Effector memory CD8-positive, alpha-beta T cell (primary cell): ENCODE measurements at places on chromosomes 6 and 20.

DNA sequence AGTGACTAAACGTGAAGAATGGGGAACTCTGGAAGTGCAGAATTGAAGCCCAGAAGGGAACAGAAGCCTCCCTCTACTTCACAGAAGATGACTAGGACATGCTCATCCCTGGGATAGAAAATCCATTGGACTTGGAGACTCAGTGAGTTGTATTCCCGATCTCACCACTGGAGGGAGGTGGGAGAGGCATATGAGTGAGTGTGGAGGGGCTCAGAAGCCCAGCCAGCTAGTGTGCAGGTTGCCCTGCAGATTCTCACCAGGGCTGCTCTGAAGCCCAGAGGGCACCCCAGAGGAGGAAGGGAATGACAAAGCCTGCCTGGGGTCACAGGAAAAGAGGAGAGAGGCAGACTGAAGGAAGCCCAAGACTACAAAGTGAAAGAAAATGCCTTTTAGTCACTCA is 42.1 kb upstream of the HLA-E start:
- peaks cover 92% of the 10 kb centered on the region for H3K27me3 ChIP-seq
- H3K4me3 ChIP-seq = no peak overlapping the region
- H3K4me1 ChIP-seq = peaks cover 29% of the 10 kb centered on the region
- DNase-seq = no peak
- no peak overlapping the region for H3K27ac ChIP-seq
- peaks cover 5% of the 10 kb centered on the region for H3K36me3 ChIP-seq

DNA sequence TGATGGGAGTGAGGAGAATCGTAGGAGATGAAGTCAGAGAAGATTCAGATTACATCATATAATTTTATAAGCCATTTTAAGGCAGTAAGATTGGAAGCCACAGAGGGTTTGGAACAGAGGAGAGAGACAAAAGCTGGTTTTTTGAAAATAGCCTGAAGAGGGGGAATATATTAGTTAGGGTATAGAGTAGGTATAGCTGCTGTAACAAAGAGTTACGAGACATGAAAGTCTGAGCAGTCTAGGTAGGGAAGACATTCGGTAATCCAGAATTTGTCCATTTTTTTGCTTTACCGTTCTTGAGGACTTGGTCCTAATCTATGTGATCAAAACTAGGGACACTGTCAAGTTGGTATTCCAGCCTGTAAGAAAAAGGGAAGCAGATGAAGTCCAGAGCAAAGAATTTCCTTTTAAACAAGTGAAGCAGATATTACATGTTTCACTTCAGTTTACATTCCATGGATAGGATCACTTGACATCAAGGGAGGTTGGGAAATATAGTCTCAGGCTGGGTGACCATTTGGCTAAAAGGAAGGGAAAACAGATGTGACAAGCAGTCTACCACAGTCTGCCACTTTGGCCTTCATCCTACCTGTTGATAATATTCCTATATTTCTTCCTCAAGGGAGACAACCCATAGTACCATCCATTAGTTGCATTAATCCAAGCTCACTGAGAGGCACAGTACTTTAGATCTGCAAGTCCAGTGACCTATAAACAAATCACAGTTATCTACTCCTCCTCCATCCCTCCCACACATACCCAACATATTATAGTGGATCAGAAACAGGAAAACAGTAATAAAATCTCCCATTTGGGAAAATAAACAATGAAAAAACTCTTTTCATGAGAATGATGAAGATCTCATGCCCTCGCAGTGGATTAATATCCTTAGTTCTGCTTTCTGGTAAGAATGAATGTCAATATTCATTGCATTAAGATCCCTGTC is 10.2 kb downstream of the FAM135A start:
- no peaks in the 10 kb centered on the region for H3K36me3 ChIP-seq
- H3K27ac ChIP-seq = no peak overlapping the region
- H3K4me3 ChIP-seq = no peak overlapping the region
- no peak for DNase-seq
- H3K27me3 ChIP-seq = no peaks in the 10 kb centered on the region

- peak overlapping the region; percentile 13 for H3K27ac ChIP-seq
- H3K4me1 ChIP-seq = no peaks in the 10 kb centered on the region
- H3K4me3 ChIP-seq = no peak overlapping the region
- no peaks in the 10 kb centered on the region for H3K27me3 ChIP-seq
These were observed 41.7 kb downstream of the AKIRIN2 start for GRCh38 chr6:87660226-87660911.

- H3K27ac ChIP-seq = peak overlapping the region; percentile 20
- peaks cover 39% of the 10 kb centered on the region for H3K4me1 ChIP-seq
- H3K4me3 ChIP-seq = peak overlapping the region; percentile 37
- no peak for DNase-seq
- H3K27me3 ChIP-seq = no peaks in the 10 kb centered on the region
- peaks cover 47% of the 10 kb centered on the region for H3K36me3 ChIP-seq
These were observed 4.4 kb downstream of the CD83 start for GRCh38 chr6:14121936-14122344.

- no peak overlapping the region for H3K4me3 ChIP-seq
- no peaks in the 10 kb centered on the region for H3K4me1 ChIP-seq
- H3K27ac ChIP-seq = no peak overlapping the region
- peaks cover 4% of the 10 kb centered on the region for H3K36me3 ChIP-seq
These were observed 20.3 kb downstream of the ZSCAN31 start for GRCh38 chr6:28315628-28316027.

GRCh38 chr6:113774127-113774825 is 82.9 kb upstream of the MARCKS start:
- H3K36me3 ChIP-seq = no peaks in the 10 kb centered on the region
- no peak overlapping the region for H3K27ac ChIP-seq
- no peak for DNase-seq
- no peak overlapping the region for H3K4me3 ChIP-seq
- H3K27me3 ChIP-seq = no peaks in the 10 kb centered on the region

DNA sequence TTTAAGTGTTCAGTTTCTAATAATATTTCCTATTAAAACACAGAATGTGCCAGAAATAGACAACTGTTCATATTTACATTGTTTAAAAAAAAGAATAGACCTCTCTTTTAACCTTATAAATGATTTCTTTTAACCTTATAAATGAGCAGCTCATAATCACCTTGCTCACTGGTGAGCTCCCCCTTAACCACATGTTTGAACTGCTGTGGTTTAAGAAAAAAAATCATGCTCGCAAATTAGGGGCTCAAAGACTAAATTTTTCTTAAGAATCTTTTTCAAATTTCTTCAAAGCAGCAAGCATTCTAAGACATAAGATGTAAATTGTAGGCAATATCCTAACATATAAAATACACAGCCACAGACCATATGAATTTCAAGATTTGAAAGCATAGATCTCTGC is 32.8 kb downstream of the FAM8A1 start:
- H3K36me3 ChIP-seq = peaks cover 64% of the 10 kb centered on the region

- no peak overlapping the region for H3K27ac ChIP-seq
- no peaks in the 10 kb centered on the region for H3K27me3 ChIP-seq
- no peak for DNase-seq
These were observed 293.5 kb downstream of the CDKAL1 start for GRCh38 chr6:20827798-20828197.

GRCh38 chr6:98463038-98464000 is 371.1 kb upstream of the POU3F2 start:
- no peaks in the 10 kb centered on the region for H3K27me3 ChIP-seq
- DNase-seq = no peak
- H3K36me3 ChIP-seq = no peaks in the 10 kb centered on the region

DNA sequence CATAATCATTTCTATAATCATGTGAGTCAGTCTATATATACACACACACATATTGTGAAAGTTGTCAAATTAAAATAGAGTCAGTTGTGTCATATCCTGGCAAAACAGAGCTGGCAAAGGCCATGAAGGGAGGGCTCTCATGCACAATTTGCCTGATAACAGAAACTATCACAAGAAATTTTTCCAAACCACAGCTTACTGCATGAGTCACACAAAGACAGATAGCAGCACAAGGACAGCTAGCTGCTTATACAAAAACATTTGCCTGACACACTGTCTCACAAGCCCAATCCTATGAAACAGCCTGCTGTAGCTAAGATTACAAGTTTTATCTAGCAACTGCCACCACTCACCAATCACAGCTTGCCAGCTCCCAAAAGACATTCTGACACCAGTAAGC is 848.5 kb upstream of the MAN1A1 start:
- H3K4me1 ChIP-seq = no peaks in the 10 kb centered on the region
- no peak overlapping the region for H3K4me3 ChIP-seq
- H3K27me3 ChIP-seq = no peaks in the 10 kb centered on the region
- DNase-seq = no peak

- no peak overlapping the region for H3K4me3 ChIP-seq
- no peaks in the 10 kb centered on the region for H3K27me3 ChIP-seq
- no peak for DNase-seq
- H3K27ac ChIP-seq = no peak overlapping the region
These were observed 261.5 kb downstream of the EYA4 start for GRCh38 chr6:133502441-133503335.

GRCh38 chr6:6683969-6684833 is 95.7 kb downstream of the LY86 start:
- no peaks in the 10 kb centered on the region for H3K36me3 ChIP-seq
- peaks cover 2% of the 10 kb centered on the region for H3K27me3 ChIP-seq
- H3K4me1 ChIP-seq = peaks cover 4% of the 10 kb centered on the region
- DNase-seq = no peak
- H3K27ac ChIP-seq = no peak overlapping the region
- peak overlapping the region; percentile 14 for H3K4me3 ChIP-seq

DNA sequence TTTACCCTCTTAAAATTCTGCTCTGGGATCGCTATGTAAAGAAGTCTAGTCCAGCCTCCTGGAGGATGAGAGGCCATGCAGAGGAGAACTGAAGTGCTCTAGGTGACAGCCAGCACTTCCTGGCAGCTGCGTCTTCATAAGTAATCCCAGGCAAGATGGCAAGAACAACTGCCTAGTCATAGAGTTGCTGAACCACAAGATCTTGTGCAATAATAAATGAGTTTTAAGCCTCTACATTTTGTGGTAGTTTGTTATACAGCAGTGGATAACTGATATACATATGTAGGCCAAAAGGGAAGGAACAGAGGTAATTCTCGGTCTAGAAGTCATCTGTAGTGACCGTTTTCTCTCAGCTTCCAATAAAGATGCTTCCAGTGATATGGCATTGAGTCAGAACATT is 103.8 kb upstream of the FLRT3 start:
- no peaks in the 10 kb centered on the region for H3K4me1 ChIP-seq
- H3K4me3 ChIP-seq = no peak overlapping the region
- H3K36me3 ChIP-seq = no peaks in the 10 kb centered on the region
- DNase-seq = no peak

- no peak overlapping the region for H3K4me3 ChIP-seq
- no peaks in the 10 kb centered on the region for H3K27me3 ChIP-seq
These were observed 46.4 kb downstream of the ATG5 start for GRCh38 chr6:106279179-106279578.

DNA sequence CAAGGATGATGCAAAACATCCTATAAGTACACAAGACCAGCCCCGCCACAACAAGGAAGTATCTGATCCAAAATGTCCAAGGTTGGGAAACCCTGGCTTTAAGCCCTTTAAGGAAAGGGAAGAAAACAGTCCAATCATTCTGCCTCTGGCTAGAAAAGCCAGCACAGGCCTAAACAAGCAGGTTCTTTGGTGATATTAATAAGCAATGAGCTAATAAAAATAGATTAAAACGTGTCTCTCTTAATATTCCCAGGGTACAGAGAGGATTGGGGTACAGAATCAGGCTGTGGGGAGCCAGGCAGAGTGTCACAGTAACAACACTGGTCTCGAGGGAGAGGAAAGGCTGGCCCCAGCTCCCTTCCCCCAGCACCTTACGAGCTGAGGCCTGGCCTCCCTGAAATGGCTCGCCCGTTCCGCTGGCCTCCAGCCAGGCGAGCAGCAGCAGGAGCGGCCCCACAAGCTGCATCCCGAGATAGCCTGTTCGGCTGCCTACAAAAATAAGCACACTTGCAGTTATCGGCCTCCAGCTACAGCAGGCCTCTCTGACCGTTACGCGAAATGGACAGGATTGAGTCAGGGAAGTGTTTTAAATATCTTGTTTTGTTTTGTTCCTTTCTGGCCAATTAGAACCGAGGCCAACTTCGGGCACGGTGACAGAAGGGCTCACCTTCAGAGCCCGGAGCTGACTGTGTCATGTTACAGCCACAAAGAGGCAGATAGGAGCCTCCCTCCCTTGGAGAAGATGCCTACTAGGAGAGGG is 4.0 kb upstream of the ZMYND8 start:
- H3K4me3 ChIP-seq = no peak overlapping the region
- H3K4me1 ChIP-seq = peaks cover 21% of the 10 kb centered on the region
- H3K27ac ChIP-seq = peak overlapping the region; percentile 38
- H3K36me3 ChIP-seq = peaks cover 13% of the 10 kb centered on the region
- no peaks in the 10 kb centered on the region for H3K27me3 ChIP-seq

DNA sequence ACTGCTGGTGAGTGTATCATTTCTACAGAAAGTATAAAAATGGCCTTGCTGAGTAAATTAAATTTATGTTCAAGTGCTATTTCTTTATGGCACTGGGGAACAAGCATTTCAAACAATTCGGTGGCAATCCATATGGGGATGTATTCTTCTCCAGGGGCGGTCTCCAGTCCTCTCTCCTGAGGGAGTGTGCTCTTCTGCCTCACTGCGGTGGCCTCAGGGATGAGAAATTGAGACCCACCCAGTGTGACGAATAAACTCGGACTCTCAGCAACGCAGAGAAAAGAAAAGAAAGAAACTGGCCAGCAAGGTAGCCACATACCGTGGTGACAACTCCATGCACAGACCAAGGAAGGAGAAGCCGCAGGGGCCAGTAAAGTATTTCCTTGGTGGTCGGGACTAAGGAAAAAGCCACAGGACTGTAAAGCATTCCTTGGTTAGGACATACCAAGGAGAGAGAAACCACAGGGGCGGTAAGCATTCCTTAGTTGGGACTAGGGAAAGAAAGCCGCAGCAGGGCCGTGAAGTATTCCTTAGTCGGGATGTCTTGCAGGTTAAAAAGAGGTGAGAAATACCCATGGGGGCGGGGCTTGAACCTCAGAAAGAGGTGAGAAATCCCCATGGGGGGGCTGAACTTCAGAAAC is 13.6 kb upstream of the GOPC start:
- H3K4me3 ChIP-seq = peak overlapping the region; percentile 55
- DNase-seq = no peak
- H3K4me1 ChIP-seq = peaks cover 31% of the 10 kb centered on the region
- H3K27me3 ChIP-seq = no peaks in the 10 kb centered on the region
- H3K36me3 ChIP-seq = peaks cover 20% of the 10 kb centered on the region
- peak overlapping the region; percentile 76 for H3K27ac ChIP-seq

DNA sequence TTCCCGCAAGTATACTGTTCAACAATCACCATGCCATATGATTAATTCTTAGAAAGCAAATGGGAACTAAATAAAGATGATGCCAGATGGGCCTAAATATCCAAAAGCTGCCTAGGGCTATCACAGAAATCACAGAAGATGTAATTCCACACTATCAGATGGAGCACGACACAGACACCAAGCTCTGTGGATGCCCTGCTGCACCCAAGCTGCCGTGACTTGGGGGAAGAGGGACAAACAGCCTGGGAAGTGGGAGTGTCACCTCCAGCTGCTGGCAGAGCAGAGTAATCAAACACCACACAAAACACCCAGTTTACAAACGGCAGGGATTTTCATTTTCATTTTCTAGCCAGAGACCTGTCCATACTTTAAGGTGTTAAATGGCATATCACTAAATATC is 35.7 kb downstream of the PDE10A start:
- H3K27me3 ChIP-seq = peaks cover 8% of the 10 kb centered on the region
- H3K27ac ChIP-seq = no peak overlapping the region
- no peak for DNase-seq
